ENCODE measurements at places on chromosomes 12 and 14. TPM values are rescaled to one million over a fixed set of nuclear protein-coding genes. Genes with fewer than 3 reads are reported as not detected.

- no peak for DNase-seq
Observed at GRCh38 chr12:45235087-45236025, 19.5 kb downstream of the ANO6 start.

GRCh38 chr12:6613776-6614512, 6.8 kb upstream of the CHD4 start:
- peak; percentile 96 for DNase-seq

APOF gene
- total RNA-seq: not detected

CCNB1IP1 gene
- total RNA-seq: 46.7 TPM
